ENCODE measurements at places on chromosomes 5 and 9. TPM values are rescaled to one million over a fixed set of nuclear protein-coding genes. Genes with fewer than 3 reads are reported as not detected.

ADAMTSL2 gene
- 0.64 TPM for total RNA-seq

MTREX gene
- 107 TPM for total RNA-seq

SELENOP gene
- 17.4 TPM for total RNA-seq

GBA2 gene
- total RNA-seq = 89.7 TPM

BNC2 gene
- 28.1 TPM for total RNA-seq

HMMR gene
- 78.5 TPM for total RNA-seq

PCDHGA6 gene
- total RNA-seq = 2.6 TPM

AGGF1 gene
- 20.2 TPM for total RNA-seq

DRD1 gene
- total RNA-seq = not detected

TNFSF15 gene
- total RNA-seq = 0.09 TPM

ESM1 gene
- total RNA-seq = not detected

TAF11L5 gene
- not detected for total RNA-seq

DCANP1 gene
- total RNA-seq = not detected

CAVIN4 gene
- 7.1 TPM for total RNA-seq

NPR3 gene
- 0.23 TPM for total RNA-seq

PRDM9 gene
- total RNA-seq = not detected

SLC25A25 gene
- total RNA-seq = 15.2 TPM

SMIM32 gene
- total RNA-seq = 0.18 TPM

ZNF608 gene
- total RNA-seq = 44.4 TPM

SLC6A19 gene
- total RNA-seq = not detected

BTNL9 gene
- 1.8 TPM for total RNA-seq

FBP1 gene
- total RNA-seq = 5.7 TPM

ARSB gene
- 10.0 TPM for total RNA-seq

TBC1D2 gene
- 11.4 TPM for total RNA-seq

ARSK gene
- 12.8 TPM for total RNA-seq

MSX2 gene
- total RNA-seq = 0.73 TPM

ISL1 gene
- total RNA-seq = not detected

MEIKIN gene
- total RNA-seq = not detected

GABBR2 gene
- total RNA-seq = 0.92 TPM

WNT8A gene
- not detected for total RNA-seq

LAMC3 gene
- total RNA-seq = 35.9 TPM

PLGRKT gene
- 19.2 TPM for total RNA-seq

OR1Q1 gene
- not detected for total RNA-seq

TPD52L3 gene
- total RNA-seq = not detected

IL31RA gene
- total RNA-seq = not detected

NUTM2G gene
- 0.27 TPM for total RNA-seq
